ENCODE measurements at places on chromosomes 5 and 9. TPM values are rescaled to one million over a fixed set of nuclear protein-coding genes. Genes with fewer than 3 reads are reported as not detected.

The NKD2 gene
- total RNA-seq: 14.4 TPM

The CDH10 gene
- not detected for total RNA-seq

The FBP2 gene
- total RNA-seq: not detected

DNA sequence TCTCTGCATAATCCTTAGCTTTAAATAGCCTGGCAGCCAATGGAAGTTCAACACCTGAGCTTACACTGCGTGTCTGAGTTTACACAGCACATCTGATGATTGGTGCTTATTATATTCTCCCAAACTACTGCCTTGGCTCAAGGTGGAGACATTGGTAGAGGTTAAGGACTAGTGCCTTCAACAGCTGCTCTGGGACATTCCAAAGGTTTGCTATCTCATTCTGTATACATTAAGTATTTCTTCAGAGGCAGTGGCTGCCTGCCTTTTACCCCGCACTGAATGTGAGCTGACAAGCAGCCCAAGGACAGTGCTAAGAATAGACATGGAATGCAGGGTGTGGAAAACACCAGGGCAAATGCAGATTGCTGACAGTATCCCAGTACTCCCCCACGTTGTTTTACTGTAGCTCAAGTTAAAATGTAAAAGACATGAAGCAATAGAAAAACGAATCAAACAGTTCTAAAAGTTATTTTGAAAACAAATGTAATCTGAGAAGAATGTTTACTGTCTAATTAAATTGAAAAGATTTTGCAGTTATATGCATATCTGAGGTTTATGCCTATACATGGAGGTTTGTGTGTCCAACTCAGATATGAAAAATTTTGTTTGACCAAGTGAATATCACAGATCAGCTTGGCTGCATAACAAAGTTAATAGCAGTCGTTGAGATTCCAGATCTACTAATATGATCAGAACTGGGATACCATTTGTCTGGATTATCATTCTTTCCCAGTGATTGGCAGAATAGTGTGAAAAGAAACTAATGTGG, 1.8 kb downstream of the HSPB3 start:
- no peak overlapping the region for H3K27ac ChIP-seq
- no peak for DNase-seq
- H3K36me3 ChIP-seq: no peaks in the 10 kb centered on the region
- H3K4me3 ChIP-seq: no peak overlapping the region
- no peaks in the 10 kb centered on the region for H3K4me1 ChIP-seq
- H3K27me3 ChIP-seq: peaks cover 13% of the 10 kb centered on the region

GRCh38 chr5:62690421-62690820, 111.8 kb downstream of the LRRC70 start:
- H3K27ac ChIP-seq: no peak overlapping the region
- H3K4me3 ChIP-seq: no peak overlapping the region
- peaks cover 11% of the 10 kb centered on the region for H3K4me1 ChIP-seq
- peaks cover 2% of the 10 kb centered on the region for H3K27me3 ChIP-seq

Measured in activated T-helper 2 cell treated with anti-CD3 and anti-CD28 coated beads, Interferon-gamma antibody, Interleukin-2, Interleukin-4, amounts not matched to agents 10 μg/mL and 5 μg/mL and 100 μg/mL, durations not matched to agents 14 hours and 24 hours and 36 hours (primary cell).